ENCODE measurements at places on chromosomes 2 and 18.
A peak's percentile ranks its signal among the peaks of the same experiment; 100 is the strongest.

GRCh38 chr2:148586522-148587128 is 57.9 kb upstream of the EPC2 start:
- no peak for DNase-seq

- no peak for DNase-seq
These were observed 84.0 kb downstream of the SH3RF3 start for GRCh38 chr2:109212836-109213563.

GRCh38 chr2:217325251-217325650 is 465.4 kb upstream of the TNP1 start:
- no peak for DNase-seq

DNA sequence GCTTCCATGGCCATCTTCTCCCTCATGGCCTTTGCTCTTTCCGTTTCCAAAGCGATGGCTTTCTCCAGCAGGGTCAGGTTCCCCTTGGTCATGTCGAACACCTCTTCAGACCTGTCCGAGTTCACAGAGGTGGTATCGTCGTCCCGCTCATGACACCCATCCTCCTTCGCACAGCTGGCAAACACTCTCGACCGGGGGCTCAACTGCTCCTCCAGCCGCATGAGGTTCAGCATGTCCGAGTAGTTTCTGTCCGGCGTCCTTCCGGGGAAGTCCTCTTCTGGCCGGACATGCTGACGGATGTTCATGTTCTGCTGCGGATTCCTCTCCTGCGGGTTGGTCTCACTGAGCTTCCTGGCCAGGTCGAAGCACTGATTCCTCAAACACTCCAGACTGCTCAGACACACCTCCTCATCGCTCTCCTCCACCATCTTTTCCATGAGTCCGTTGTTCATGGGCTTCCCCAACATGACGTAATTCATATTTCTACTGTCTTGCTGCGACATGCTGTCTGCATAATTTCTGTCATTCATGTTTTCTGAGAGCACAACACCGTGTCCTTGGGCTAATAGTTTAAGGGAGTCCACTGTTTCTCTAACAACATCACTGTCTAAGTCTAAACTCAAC is 178.2 kb upstream of the PXDN start:
- DNase-seq = no peak

DNA sequence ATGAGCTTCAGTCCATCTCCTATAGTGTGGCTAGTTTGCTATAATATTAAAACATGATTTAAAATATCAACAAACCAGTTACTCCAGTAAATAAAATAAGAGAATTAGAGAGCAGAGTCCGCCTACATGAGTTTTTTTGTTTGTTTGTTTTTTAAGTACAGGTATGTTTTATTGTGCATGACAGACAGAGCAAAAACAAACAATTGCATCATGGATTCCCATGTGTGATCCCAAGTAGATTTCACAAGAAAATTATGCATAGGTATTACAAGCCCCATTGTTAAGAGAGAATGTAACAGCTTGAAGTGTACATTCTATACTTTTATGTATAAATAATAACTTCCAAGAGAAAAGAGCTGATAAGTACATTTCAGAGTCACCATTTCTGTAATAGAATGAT is 21.0 kb downstream of the SULT1C3 start:
- no peak for DNase-seq

DNA sequence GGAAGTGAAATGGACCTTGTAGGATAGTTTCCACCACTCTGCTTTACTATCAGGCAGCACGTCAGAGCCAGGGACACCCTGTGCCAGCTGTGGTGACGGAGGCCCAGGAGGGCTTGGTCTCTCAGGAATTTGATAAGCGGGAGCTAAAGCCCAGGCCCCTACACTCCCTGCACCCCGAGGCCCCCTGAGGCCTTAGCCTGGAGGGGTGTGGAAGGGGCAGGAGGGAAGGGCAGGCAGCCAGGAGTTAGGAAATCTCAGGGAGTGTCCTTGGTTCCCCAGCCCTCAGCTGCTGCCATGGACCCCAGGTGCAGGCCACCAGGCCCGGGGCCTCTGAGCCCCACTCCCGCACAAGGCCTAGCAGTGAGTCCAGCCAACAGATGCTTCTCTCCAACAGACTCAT is 38.2 kb downstream of the PDIA6 start:
- no peak for DNase-seq

- DNase-seq = no peak
These were observed 45.0 kb upstream of the RIT2 start for GRCh38 chr18:43160509-43160908.

DNA sequence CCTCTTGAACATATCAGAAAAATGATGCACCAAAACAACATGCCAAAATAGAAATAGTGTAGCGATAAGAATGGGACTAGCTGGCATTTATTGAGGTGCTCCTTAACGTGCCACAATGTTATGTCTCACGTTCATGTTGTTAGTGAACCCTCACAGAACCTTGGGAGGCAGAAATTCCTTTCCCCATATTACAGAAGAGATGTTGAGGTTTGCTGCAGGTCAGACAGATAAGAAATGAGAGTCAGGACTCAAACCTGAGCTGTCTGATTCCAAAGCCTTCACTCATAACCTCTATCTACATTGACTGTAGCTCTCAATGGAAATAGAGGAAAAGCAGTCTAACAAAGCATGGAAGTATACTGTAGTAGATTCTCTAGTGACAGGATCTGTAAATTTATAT is 163.3 kb upstream of the STK17B start:
- DNase-seq = no peak

GRCh38 chr2:224039080-224039769 is at the start of gene SERPINE2:
TSS of gene SERPINE2 (minus strand) at chr2:224039286. CDS start at chr2:224001900, 37,386 bp downstream.
- peak; percentile 57 for DNase-seq

DNA sequence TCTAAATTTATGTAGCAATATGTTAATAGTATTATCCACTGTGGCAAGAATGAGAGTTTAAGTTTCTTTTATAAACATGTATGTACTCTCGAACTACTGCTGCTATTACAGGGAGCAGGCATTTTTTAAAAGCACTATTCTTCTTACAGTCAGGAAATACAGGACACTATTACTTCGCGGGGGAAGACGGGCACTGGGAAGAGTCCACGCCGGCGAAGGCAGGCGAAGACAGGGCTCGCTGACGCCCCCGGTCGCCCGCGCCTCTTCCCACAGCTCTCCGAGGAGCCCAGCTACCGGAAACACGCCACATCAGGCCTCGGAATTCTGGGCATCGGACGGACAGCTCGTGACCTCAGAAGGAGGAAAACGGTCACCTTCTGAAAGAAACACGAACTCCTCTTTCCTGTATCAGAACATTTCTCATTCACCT is 90.2 kb downstream of the FAM161A start:
- peak; percentile 96 for DNase-seq

GRCh38 chr2:155215037-155215707 is 516.7 kb downstream of the KCNJ3 start:
- DNase-seq = no peak

DNA sequence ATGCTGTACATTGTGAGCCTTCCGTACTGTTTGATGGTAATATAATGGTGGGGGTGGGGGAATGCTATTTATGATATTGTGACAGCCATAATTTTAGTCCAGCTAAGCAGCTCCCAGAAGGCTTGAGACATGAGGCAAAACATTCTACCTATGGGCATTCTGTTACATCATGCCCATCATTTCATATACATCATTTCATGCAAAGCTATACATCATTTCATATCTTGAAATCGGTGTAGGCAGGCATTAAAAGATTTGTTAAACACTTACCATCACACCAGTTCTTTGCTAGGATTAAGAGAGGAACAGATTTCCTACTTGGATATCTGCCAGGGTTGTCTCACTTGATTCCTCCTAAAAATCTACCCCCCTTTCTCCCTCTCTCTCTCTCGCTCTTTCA is 84.5 kb downstream of the COL5A2 start:
- DNase-seq = no peak

GRCh38 chr2:186572705-186573104 is 17.2 kb upstream of the ITGAV start:
- no peak for DNase-seq

- no peak for DNase-seq
These were observed 8.9 kb downstream of the TPO start for GRCh38 chr2:1422131-1422530.

GRCh38 chr18:71168557-71169145 is 879.8 kb downstream of the SOCS6 start:
- DNase-seq = no peak

DNA sequence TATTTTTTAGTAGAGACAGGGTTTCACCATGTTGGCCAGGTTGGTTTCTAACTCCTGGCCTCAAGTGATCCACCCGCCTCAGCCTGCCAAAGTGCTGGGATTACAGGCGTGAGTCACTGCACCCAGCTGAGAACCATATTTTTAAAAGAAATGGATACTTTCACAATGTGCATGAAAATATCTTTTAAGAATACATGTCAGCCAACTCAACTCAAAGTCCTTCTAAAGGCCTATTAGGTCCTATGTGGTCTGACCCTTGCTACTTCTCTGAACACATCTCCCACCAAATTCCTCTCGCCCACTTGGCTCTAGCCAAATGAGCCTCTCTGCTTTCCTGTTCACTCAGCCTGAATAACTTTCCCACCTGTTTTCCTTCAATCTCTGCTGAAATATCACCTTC is 119.6 kb downstream of the MTX2 start:
- no peak for DNase-seq

- no peak for DNase-seq
These were observed 45.0 kb downstream of the MTA3 start for GRCh38 chr2:42613281-42614064.

DNA sequence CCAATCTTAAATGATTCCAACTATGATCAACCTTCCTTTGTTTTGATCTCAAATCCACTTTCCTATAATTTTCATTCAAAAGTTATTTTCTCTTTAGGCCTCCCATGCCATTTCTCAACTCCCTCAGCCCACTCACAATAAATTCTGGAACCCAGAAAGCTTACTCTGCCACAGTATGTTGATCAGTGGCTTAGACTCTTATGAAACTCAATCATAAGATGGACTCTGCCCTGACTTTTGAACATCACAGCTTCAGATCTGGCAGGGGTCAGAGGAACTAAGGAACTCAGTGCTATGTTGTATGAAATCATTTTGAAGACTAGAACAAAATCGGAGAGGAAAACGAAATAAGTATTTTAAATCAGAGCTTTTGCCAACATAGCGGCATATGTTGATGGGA is 59.8 kb upstream of the LGALSL start:
- DNase-seq = no peak

GRCh38 chr2:80496775-80497174 is 192.2 kb upstream of the LRRTM1 start:
- DNase-seq = no peak

DNA sequence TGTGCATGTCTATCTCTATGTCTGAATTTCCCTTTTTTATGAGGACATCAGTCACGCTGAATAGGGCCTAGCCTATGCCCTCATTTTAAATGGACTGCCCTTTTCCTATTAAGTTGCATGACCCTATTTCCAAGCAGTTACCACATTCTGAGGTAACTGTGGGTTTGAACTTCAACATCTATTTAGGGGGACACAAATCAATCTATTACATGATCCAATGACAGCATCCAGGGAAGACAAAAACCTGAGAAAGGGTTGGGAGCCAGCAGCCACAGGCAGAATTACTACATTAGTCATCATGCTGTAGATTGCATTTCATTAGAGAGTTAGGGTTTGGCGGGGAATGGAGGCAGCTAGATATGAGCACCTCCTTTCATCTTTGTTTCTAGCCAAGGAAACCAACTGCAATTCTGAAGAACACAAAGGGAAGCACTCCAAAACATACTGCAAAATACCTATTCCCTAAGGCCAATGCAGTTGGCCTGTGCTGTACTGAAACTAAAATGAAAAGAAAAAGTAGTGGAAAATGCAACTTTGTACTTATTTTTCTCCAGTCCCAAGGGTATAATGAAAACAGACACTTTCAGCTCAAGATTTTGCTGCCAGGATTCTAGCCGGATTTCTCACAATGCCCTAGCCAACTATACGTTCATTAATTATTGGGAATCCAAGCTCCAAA is 40.4 kb upstream of the C1D start:
- DNase-seq = no peak

DNA sequence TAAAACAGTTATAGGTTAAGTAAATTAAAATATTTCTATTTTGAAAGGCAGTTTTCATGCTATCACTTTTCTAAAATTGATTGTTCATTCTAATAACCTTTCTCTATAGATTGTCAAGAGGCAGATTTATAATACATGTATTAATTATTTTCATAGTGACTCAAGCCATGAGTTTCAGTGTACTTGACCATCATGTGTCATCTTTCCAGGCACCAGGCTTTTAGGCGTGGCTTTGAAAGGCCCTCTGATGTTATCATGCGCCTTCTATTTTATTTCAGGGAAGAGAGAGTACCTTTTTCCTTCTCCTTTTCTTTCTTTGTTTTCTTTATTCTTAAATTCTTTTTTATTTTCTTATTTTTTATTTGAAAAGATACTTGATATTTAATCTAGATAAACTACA is 128.3 kb upstream of the ETAA1 start:
- no peak for DNase-seq

GRCh38 chr2:84866122-84866521 is 14.8 kb downstream of the TRABD2A start:
- DNase-seq = no peak

DNA sequence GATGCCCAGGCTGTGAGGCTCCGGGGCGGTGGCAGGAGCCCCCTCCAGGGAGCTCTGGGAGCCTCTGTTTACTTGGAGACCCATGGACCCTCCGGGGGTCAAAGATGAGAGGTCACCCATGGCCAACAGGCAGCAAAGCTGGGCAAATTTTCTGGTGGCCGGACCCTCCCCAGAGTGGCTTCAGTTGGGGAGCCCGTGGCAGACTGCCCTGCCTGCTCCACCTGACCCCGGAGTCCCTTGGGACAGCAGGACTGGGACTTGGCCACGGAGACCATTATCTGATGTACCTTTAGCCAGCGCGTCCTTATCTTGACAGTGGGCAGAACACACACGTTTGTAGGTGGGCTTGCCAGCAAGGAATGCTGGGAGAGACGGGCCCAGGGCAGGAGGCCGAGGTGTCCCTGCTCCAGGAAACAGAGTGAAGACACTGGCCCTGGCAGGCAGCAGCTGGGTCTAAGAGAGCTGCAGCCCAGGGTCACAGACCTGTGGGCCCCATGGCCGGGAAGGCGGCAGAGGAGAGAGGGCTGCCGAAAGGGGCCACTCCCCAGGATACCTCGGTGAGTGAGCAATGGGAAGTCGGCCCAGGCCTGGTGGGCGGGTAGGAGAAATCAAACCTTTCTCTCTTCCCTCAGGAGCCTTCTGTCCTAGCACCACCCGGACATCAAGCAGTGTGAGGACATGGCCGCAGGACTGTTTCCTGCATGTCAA is at the start of the genes ABCG5 and ABCG8:
TSS of gene ABCG5 (minus strand) at position 280 of the 708 bp plus-strand sequence. CDS start at position 120, 160 bp downstream.
TSS of gene ABCG8 (plus strand) at position 412 of the 708 bp plus-strand sequence. CDS start at position 495, 83 bp downstream.
- DNase-seq = no peak
